Fibroblast of the aortic adventitia (primary cell): ENCODE measurements at places on chromosomes 1 and 21. TPM values are rescaled to one million over a fixed set of nuclear protein-coding genes. Genes with fewer than 3 reads are reported as not detected.

KRTAP19-3 gene
- not detected in 2 replicates for total RNA-seq

OR6N1 gene
- 0.16 TPM in 1 of 2 replicates, not detected in the other for total RNA-seq

- no peak for DNase-seq
Measured at GRCh38 chr1:230636575-230637148, 5.6 kb upstream of the COG2 start.

YOD1 gene
- 3.5 and 10.1 TPM in 2 replicates for total RNA-seq

UTS2 gene
- not detected in 2 replicates for total RNA-seq
